ENCODE measurements at places on chromosomes 11 and 22.

DNA sequence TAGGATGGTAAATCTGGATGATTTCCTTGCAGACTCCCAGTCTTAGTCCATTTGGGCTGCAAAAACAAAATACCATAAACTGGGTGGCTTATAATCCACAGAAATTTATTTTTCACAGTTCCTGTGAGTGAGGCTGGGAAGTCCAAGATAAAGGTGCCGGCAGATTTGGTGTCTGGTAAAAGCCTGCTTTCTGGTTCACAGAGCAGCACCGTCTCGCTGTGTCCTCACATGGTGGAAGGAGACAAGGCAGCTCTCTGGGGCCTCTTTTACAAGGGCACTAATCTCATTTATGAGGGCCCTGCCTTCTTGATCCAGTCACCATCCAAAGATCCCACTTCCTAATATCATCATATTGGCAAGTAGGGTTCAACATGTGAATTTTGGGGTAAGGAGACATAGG lies 8.9 kb downstream of the USP47 start:
- no peak for DNase-seq

DNA sequence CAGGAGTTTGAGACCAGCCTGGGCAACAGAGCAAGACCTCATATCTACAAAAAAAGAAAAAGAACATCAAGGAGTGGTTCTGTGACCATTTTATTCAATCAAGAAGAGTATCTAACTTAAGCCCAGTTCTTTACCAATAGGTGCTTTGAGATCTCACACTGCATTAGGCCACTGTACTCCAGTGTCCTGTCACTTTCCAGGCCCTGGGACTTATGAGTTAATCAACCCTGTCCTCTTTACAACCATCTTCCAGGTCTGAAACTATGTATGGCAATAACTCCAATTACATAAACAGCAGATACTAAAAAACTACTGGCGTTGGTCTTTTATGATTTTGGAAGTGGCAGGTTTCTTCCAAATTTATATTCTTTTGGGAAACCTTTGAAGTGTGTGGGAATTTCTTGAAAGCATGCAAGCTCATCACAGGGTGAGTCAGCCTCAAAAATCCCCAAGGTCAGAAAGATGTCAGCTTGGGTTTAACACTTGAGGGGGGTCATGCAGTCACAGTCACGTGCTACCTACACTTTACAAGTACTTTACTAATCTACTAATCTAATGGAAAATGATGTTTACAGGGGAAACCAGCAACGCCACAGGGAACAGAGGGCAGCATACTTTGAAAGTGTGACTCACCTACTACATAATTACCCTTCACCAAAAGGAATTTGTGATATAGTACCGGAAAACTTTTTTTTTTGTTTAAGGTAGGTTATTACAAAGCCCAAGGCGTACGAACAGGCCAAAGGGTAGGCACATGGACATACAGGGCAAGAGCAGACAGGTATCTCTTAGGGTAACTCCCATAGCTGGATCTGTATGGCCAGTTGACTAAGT lies 15.6 kb downstream of the PISD start:
- no peak for DNase-seq

DNA sequence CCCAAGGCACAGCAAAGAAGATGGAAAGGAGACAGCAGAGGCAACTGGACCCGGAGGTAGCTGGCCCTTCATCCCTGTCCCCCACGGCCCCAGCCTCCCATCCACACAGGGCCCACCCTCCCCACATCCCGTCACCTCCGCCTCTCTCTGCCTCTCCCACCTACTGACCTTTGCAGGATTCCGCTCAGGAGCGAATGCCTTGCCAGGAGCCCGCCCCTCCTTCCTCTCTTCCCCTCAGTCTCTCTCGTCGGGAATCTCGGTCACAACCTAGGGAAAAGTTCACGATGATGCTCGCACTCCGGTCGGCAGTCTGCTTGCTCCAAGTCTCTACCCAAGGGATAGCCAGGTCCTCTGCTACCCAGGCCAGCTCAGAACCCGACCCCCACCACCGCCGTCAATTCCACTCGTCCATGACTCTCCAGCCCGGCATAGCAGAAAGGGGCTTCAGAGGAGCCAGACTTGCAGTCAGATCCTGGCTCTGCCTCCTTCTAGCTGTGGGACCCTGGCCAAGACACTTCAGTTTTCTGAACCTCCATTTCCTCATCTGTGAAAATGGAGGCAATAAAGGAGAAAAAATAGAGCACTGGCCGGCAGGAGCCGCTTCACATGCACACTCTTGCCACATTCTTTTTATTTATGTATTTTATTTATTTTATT lies 10.2 kb downstream of the AHNAK start:
- no peak for DNase-seq

GRCh38 chr11:30538251-30538650 lies 47.9 kb downstream of the MPPED2 start:
- DNase-seq = no peak

- no peak for DNase-seq
These were observed 3.4 kb downstream of the OR9Q2 start for GRCh38 chr11:58192229-58192628.

GRCh38 chr22:49532869-49533802 lies 294.5 kb downstream of the BRD1 start:
- no peak for DNase-seq

All from bone marrow (tissue), 2 donors.